ENCODE measurements at places on chromosomes 4 and X.

- DNase-seq: no peak
These were observed 30.5 kb upstream of the EIF4E start for GRCh38 chr4:98959411-98959810.

DNA sequence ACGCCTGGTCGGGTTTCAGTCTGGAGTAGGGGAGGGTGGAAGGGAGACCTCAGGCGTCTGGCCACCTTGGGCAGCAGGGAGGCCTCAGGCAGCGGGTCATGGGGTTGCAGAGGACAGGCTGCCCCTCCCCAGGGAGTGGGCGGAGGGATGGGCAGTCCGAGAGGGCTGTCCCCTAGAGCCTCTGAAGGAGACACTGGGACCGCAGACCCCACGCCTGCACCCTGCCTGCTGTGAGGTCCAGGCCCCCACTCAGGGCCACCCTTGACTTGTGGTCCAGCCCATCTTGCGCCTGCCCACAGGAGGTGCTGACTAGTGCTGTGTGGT, 16.5 kb downstream of the FGFRL1 start:
- no peak for DNase-seq

DNA sequence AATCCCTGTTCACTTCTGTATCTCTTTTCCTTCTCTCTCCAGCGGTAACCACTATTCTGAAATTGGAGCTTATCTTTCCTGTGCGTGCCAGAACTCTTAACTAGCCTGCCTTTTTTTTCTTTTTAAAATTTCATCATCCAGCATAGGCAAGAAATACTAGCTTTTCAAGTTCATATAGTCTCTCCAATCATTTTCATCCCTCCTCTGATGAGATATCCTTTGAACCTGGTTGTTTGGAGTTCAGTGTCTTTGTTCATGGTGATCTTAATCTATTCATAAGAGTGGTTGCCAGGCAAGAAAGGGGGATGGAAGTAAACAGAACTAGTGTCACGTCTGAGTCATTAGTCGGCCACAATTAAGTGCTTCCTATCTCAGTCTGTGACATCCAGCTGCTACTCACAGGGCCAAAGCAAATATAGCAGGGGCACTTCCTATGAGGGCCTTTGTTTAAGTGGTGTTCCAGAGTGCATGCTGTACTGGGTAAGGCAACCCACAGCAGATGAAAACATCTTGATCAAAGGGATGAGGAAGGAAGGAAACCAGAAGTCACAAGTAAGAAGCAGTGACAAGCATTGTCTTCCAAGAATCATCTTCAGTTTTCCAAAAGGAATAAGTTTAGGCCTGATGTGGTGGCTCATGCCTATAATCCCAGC, 56.4 kb upstream of the XIAP start:
- DNase-seq: peak; percentile 25

GRCh38 chrX:35244796-35245508, 302.4 kb downstream of the FAM47B start:
- no peak for DNase-seq

DNA sequence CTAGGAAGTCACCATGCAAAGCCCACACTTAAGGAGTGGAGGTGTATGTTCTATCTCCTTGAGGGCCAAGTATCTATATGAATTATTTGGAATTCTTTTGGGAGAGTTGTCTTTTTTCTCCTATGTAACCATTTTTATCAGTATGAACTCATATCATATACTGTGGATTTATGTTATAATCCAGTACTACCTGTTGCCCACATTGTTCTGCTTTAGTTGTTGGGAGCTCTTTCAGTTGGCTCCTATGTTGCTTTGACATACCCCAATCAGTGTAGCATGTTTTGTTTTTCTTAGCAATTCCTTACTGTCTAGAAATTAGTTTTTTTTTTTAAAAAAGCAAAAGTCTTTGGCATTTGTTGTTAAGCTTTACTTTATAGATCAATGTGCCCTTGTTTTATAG, 13.0 kb downstream of the UCHL1 start:
- DNase-seq: no peak

DNA sequence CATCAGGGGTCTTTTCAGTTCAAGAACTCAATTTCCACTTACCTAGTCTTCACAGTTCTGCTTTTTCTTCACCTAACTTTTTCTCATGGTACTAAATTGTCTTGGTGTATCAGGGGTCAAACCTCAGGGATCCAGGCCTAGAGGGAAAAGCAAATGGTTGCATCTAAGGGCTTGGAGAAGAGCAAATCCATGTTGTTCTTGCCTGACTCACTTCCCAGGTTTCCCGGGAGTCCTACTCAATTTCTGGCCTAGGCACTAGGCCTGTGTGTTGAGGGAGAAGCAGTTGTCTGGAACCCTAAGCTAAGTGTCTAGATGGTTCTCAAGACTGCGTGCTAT, 191.9 kb upstream of the STK26 start:
- no peak for DNase-seq

DNA sequence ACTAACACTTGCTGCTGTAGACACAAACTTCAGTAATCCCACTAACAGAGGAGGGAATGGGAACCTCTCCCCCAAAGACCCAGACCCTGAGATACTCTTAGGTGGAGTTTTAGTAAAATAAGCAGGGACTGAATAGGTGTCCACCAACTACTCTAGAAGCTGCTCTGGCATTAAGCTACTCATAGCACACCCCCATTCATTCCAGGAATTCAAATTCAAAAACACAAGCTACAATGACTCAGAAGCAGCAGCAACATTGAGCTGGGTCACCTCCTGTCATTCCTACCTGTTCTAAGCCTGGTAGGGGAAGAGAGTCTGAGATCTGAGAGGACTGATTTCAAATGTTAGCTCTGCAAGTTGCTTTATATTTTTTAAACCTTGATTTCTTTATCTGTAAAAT, 135.4 kb upstream of the FRMPD4 start:
- DNase-seq: no peak

DNA sequence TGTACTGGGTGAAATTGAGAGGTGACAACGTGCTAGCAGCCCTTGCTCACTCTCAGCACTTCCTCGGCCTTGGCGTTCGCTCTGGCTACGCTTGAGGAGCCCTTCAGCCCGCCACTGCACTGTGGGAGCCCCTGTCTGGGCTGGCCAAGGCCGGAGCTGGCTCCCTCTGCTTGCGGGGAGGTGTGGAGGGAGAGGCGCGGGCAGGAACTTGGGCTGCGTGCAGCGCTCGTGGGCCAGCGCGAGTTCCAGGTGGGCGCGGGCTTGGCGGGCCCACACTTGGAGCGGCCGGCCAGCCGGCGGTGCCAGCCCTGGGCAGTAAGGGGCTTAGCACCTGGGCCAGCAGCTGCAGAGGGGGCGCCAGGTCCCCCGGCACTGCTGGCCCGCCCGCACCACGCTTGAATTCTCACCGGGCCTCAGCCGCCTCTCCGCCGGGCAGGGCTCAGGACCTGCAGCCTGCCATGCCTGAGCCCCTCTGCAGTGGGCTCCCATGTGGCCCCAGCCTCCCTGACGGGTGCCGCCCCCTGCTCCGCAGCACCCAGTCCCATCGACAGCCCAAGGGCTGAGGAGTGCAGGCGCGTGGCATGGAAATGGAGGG, 249.5 kb upstream of the ETNPPL start:
- no peak for DNase-seq

GRCh38 chr4:89158884-89159503, 47.7 kb downstream of the TIGD2 start:
- peak; percentile 51 for DNase-seq

DNA sequence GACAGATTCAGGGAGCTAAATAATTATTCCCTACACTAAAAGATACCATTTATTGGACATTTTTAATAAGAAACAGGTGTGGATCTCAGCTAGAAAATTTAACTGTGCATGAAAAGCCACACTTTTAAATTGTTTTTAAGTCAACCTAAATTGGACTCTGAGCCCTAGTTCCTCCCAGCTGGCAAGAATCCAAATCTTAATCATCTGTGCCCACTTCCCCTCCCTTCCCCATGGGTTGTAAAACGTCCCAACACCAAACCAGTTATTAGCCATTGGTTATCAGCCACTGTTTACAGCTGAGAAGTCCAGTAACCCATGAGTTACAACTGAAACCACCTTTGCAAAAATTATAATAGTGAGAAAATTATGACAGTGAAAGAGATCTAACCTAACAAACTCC, 125.6 kb upstream of the S100G start:
- no peak for DNase-seq

DNA sequence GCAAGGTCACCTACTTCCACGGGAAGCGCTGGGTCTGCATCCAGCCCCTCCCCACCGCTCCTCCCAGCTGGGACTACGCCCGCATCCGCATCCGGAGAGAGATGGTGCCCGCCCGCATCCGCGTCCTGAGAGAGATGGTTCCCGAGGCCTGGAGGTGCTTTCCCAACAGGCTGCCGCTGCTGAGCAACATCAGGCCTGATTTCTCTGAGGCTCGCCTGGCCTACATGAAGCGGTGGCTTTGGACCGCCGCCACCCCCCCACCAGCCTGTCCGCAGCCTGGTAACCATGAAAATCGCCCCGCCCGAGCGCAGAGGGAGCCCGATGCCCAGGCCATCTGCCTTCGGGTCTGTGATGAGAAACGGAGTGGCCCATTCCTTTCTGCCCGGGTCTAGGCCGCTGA, 18.1 kb downstream of the CLTRN start:
- no peak for DNase-seq

GRCh38 chr4:122548886-122549630, 71.8 kb downstream of the IL21 start:
- DNase-seq: no peak

- DNase-seq: no peak
These were observed 26.1 kb upstream of the LONRF3 start for GRCh38 chrX:118948270-118948669.

DNA sequence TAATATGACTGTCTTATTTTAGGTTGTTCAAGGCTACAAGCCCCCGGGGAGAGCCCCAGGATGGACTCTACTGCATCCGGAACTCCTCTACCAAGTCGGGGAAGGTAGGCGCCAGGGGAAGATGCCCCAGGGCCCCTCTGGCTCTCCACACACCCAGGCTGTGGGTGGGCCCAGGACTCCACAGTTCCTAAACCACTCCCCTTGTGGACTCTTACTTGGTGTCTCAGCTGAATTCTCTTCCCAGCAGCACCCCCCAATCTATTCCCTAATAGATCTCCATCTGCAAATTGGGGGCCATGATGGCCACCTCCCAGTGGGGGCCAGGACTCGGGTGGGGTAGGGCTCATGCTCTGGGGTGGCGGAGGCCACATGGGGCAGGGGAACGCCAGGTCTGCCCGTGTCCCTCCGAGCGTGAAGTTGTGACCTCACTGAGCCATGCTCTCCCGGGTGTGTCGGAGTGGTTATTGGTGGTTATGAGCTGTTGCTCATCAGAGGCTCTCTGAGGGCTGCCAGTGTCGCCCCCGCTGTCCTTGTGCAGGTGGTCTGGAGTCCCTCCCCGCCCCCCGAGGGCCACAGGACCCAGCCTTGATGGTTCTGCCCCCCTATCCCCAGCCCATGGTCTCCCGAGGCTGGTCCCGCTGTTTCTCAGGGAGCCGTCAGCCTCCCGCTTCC, 11.2 kb upstream of the ADD1 start:
- DNase-seq: no peak

DNA sequence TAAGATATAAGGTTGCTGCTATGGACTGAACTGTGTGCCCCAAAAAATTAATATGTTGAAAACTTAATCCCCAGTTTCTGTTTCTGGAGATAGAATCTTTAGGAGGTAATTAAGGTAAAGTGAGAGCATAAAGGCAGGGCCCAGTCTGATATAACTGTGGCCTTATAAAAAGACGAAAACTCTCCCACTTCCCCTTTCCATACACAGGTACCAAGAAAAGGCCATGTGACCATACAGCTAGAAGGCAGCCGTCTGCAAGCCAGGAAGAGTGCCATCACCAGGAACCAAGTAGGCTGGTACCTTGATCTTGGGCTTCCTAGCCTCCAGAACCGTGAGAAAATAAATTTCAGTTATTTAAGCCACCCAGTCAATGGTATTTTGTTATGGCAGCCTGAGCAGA, 550.3 kb downstream of the SMARCA1 start:
- no peak for DNase-seq

DNA sequence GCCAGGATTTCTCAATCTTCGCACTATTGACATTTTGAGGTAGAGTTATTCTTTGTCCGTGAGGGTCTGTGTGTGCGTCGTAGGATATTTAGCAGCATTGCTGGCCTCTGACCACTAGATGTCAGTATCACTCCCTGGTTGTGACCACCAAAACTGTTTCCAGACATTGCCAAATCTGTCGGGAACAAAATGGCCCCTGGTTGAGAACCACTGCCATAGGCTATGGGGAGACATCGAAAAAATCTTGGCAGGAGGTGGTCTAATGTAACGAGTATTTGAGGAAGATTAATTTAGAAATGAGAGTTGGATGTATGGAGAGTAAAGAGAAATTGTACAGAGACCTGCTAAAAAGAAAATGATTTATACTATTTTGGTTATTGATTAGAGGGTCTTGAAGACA, 108.4 kb downstream of the DOCK11 start:
- peak; percentile 83 for DNase-seq

GRCh38 chr4:16537926-16538325, 311.7 kb upstream of the TAPT1 start:
- DNase-seq: no peak

DNA sequence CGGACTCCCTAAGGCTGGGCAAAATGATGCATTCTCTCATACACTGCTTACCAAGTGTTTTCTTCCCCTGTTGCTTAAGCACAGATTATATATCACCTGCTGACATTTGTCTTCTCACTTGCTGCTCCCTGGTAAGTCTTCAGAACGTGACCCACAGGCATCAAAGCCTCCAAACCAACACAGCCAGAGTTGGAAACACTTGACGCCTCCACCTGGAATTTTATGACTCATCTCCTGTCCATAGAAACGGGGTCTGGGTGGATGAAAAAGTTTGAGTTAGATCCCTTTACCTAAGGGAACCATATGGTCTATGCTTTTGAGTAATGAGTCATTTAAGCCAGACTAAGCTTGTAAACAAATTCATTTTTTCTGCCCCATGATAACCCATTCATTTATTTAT, 251.6 kb downstream of the USP46 start:
- no peak for DNase-seq

GRCh38 chrX:40109288-40110008, 11.7 kb upstream of the BCOR start:
- peak; percentile 25 for DNase-seq

- no peak for DNase-seq
These were observed 653.8 kb upstream of the CPEB2 start for GRCh38 chr4:14348506-14348905.

DNA sequence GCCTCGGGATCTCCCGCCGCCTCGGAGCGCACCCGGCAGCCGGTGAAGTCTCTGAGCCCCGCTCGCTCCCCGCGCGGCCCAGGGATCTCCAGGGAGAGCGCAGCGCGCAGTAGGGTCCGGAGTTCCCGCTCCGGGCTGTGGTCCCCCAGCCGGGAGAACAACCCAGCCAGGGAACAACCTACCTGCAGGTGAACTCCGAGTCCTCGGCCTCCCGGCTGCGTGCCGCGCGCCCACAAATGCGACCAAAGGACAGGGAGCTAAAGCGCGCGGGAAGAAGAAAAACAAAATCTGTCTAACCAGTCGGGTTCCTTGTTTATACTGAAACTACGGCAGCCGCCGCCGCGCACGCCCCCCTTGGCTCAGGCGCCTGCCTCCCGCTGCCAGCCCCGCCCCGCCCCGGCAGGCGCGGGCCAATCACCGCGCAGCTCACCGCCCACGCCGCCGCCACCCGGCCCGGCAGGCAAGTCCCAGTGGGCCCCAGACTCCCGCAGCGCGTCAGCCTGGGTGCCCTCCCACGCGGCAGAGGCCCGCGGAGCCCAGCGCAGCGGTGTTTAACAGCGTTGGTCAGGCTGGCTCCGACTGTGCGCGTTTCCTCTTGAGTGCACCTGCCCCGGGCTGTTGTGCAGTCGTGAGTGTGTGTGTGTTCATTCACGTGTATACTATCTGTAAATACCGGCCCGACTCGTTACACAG, at the start of gene RASGEF1B:
Gene RASGEF1B, minus strand, starts transcription at position 320 of the 693 bp plus-strand sequence. CDS start 12,399 bp downstream, outside the sequence.
- peak; percentile 48 for DNase-seq

GRCh38 chr4:88690355-88690754, 7.3 kb downstream of the NAP1L5 start:
- DNase-seq: no peak
